ENCODE measurements at places on chromosomes 5 and 9. TPM values are rescaled to one million over a fixed set of nuclear protein-coding genes. Genes with fewer than 3 reads are reported as not detected.

DNA sequence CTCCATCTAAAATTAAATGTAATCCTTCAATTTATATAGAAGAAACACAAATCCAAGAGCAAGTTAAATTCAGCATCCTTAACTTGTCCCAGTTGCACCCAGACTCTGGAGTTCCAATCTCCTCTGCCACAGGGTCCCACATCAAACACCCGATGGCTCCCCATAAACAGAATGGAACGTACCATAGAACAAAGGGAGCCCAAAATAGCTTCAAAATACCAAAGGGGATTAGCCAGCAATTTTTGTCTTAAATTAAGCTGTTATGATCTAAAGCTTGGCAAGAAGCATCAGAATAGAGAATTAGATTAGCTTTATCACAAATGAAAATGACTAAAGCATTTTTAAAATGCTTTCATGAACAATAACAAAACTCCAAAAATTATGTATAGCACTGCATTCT, 112.8 kb downstream of the FANCC start:
- no peak for ATAC-seq

DNA sequence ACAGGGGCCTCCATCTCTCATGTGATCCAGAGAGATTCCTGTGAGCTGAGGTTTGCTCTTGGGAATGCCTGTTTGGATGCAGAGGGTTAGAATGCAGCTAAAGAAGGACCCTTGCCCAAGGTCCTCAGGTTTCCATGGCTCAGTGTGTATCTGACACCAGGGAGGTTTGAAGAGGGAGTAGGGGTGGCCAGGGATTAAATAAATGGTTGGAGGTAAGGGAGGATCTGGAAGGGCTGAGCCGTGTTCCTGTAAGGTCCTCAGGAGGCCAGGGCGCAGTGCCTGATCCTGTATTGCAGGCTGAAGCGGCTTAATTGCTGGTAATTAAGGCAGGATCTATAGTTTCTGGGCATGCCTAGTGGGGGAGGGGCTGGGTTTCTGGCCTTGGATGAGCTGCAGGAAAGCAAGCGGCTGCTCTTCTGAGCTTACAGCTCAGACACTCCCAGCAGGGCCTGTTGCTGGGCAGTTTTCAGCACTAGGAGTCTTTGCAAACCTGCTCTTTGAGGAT, 41.5 kb upstream of the MAP1B start:
- peak; percentile 13 for ATAC-seq

Gene ZNF658
- total RNA-seq, result 7.2 TPM

- no peak for ATAC-seq
These were observed 3.1 kb upstream of the FCN2 start for GRCh38 chr9:134877541-134877940.

Gene ACTBL2
- total RNA-seq, result 0.29 TPM

Gene ORM2
- total RNA-seq, result not detected

DNA sequence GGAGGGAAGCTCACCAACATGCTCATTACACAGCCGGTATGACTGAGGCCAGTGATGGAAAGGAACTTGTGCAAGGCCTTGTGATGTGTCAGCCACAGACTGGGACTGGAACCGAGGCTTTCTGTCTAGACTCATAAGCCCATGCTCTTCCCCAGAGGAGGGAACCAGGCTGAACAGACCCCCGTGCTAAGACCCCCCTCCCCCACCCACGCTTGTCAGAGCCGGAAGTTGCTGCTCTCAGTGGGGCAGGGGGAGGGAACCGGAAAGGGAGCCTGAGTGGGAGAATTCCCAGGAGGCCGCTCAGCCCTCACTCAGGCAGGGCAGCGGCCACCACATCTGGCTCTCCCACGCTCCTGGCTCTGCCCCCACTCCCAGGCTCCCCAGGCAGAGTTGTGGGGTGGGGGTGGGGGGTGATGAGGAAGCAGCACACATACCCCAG, 4.1 kb upstream of the PDGFRB start:
- ATAC-seq, result no peak

Gene ST8SIA4
- total RNA-seq, result 34.9 TPM

DNA sequence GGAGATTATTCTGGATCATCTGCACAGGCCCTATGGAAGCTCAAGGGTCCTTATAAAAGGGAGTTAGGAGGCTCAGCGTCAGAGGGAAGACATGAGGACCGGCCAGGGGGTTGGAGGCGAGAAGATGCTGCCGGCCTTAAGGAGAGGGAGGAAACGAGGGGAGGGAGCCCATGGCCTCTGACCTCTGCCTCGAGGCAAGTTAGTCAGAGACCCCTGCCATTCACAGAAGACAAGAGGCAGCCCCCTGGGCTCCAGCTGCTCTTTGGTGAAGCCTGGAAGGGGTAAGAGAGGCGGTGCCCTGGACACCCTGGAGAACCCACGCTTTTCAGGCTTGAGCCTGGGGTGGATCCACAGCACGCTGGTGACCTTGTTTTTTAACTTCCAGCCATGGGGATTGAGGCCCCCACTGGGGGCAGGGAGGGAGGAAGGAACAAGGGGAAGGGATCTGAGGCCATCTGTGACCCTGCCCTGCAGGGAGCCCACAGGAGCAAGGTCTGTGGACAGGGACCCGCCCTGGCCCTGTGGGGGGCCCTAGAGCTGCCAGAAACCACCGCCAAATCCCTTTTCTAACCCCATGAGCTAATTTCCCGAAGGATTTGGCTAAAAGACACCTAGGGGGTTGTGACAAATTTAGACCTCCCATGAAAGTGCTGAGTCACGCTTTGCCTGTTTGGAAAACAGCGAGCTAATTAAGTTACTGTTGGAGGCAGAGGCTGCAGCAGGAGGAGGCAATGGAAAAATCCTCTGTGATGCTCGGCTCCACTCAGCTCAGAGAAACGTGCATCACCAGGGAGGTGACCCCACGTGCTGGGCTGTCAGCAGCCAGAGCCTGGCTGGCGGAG, 49.7 kb downstream of the OLFM1 start:
- peak; percentile 35 for ATAC-seq

DNA sequence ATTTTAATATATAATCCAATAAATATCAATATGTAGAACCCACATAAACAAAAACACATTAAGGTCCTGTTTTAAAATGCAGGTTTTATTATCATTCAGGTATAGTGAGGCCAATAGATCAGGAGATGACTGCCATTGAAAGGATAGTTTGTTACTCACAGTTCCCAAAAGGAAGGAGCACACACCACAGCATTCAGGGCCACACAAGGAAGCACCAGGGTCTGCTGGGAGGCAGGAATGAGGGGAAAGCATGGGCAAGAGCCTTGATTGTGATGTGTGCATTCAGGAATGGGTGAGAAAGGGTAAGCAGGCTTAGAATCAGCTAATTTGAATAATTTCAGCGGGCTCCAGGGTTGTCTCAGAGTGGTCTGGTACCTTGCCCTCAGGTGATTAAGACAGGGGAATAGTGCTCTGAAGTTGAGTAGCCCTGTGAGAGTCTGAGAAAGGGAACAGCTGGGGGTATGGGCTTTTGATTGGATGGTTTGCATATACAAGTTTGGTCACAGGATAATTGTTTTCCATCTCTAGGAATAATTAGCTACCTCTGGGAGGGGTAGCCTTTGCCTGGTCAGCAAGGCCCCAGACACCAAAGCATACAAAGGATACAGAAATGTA, 19.8 kb upstream of the OTULIN start:
- ATAC-seq, result no peak

- ATAC-seq, result peak; percentile 38
These were observed 33.1 kb downstream of the RAB3C start for GRCh38 chr5:58615972-58616371.

- peak; percentile 85 for ATAC-seq
These were observed 4.3 kb downstream of the CACNA1B start for GRCh38 chr9:137881591-137882505.

DNA sequence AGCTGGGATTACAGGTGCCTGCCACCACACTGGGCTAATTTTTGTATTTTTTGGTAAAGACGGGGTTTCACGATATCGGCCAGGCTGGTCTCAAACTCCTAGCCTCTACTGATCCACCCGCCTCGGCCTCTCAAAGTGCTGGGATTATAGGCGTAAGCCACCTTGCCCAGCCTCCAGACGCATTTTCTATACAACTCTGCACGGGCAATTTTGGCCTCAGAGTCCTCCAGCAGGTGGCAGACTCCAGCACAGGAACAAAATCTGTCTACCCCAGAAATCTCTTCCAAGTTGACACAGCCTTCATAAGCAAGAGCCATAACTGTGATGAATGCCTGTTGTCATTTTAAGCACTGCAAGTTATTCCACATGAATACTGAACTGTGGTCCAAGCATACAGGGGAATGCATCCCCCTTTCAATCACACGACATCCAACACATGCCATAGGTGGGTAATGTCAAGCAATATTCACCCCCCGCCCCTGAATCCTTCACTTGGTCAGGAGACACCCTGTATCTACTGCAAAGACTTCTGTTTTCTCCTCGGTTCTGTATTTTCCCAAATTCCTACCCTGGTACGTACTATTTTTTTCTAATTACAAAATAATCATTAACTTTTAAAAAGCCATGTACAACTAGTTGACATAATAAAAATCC, 50.8 kb downstream of the ALDH7A1 start:
- no peak for ATAC-seq

Gene ZNF883
- total RNA-seq, result 5.1 TPM

Gene PCDHGB7
- total RNA-seq, result 9.2 TPM

DNA sequence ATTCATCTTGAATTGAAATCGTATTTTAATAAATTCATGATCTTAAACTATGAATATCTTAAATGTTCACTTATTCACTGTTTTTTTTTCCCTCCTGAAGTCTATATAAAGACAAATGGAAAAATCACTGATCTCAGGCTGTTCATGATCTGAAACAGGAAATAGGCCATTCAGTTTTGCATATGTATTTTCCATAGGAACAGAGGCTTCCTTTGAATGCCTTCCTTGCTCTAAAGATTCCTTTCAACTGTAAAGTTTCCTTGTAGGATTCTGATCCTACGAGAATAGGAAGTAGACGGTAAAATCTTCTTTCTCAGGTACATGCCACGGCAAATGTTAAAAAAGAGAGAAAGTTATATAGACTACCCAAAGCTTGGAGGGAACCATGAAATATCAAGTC, 194.4 kb upstream of the PPP1R2B start:
- no peak for ATAC-seq

Measured in motor neuron (in vitro differentiated cells).